ENCODE measurements at places on chromosomes 1 and 21.

DNA sequence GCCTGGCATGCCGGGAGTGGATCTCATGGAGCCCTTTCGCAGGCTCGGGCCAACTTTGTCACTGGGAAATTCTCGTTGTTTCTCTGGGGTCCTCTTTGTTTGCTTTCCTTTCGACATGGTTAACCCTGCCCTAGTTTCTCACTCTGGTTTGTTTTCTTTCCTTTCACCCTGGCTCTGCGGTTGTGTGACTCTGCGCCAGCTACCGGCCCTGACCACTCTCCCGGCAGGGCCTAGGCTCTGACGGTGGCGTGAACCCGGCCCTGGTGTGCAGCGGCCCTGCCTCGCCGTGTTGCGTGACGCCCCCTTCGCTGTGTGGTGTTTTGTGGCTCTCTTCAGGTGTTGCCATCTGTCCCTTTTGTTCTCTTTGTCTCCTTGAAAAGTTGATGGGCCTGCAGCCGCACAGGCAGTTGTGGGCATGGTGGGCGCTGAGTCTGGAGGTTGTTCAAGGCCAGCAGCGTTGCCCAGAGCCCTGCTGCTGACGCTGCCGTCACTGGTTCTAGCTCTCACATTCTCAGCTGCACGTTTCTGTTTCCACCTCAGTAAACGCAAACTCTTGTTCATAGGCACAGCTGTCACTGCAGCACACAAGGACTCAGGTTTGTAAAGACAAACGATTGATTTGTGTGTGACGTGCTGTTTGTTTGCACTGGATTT lies 64.6 kb upstream of the DIP2A start:
- DNase-seq = no peak

DNA sequence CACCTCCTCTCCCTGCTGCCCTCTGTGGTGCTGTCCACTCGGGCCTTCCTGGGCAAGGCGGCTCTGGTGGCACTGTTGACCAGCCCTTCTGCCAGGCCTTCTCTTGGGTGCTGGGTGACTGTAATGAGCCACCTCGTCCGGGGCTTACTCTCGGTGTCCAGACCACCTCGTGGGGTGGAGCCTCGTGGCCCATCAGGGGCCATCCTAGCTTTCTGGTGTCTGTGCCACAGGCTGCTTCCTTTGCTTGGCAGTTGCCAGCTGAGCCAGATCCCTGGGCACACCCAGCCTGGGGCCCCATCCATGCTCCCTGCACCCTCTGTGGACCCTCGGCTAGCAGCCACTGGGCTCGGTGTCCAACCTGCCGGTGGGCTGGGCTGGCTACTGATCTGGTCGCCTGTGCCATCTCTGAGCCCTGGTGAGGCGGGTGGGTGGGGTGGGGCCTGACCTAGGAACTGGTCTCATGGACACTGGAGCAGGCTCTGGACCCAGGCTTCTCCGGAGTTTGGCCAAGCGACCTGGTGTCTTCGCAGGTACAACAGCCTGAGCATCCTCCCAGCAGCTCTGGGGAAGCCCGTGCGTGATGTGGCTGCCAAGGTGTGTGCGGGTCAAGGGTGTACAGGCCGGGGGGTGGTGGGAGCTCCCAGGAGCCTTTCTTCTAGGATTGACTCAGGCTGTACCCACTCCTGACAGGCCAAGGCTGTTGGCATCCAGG lies 1.4 kb downstream of the PRXL2B start:
- DNase-seq = no peak

DNA sequence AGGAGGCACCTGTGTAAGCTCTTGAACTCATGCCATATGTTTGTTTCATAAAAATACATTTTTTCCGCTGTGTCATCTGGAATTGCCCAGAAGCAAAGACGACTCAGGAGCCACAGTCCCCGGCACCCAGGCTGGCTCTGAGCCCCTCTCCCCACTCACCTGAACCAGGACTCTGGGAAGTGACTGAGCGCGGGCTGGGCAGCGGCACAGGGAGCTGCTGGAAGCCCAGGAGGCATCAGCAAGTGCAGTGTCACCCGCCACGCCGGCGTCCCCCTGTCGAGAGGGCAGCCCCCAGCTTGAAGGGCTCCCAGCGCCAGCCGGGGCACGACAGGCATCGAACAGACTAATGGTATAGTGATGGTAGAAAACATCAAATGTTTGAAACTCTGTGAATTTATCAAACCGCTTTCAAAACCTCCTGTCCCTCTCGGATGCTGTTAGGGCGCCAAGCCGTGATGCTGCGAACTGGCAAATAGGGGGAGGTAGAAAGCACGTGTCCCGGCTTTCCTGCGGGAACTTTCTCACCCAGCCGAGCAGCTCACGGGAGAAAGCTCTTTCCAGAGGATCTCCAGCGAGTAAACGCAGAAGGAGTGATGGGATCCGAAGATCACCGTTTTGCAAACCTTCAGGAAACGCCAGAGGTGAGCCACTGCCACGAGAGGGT lies 57.8 kb upstream of the COL18A1 start:
- no peak for DNase-seq

DNA sequence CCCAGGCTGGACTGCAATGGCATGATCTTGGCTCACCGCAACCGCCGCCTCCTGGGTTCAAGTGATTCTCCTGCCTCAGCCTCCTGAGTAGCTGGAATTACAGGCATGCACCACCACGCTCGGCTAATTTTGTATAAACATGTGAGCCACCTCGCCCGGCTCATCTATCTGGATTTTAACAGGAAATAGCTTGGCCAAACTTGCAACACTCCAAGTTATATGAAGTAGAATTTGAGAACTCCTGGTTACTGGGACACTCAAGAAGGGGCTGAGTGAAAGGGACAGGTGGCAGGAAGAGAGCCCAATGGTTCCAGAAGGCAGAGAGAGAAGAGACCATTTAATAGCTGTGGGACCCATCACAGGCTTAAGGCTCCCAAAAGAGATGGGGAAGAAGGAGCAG lies 2.9 kb upstream of the GPX7 start:
- DNase-seq = no peak

DNA sequence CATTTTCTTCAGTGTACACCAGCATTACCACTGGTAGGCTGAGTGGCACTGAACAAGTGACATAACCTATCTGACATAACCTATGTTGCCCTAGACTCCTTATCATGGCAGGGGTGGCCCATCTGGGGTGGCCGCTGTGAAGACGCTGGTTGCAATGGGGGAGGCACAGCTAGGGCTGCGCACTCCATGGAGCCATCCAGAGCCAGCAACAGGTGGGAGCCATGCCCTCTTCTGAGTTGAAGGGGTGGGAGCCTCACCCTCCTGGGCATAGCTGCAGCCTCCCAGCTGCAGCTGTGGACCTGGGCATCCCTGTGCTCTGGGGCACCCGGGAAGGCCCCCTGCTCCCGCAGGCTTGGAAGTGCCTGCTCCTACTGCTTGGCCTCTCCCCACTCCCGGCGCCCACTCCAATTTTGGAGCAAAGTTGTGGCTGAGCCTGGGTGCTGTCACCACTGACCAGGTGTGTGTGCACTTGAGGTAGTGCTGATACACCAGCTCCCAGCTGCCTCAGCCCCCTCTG lies 52.4 kb upstream of the NTPCR start:
- DNase-seq = no peak

- DNase-seq = no peak
These were observed 10.4 kb downstream of the JUN start for GRCh38 chr1:58773406-58773840.

DNA sequence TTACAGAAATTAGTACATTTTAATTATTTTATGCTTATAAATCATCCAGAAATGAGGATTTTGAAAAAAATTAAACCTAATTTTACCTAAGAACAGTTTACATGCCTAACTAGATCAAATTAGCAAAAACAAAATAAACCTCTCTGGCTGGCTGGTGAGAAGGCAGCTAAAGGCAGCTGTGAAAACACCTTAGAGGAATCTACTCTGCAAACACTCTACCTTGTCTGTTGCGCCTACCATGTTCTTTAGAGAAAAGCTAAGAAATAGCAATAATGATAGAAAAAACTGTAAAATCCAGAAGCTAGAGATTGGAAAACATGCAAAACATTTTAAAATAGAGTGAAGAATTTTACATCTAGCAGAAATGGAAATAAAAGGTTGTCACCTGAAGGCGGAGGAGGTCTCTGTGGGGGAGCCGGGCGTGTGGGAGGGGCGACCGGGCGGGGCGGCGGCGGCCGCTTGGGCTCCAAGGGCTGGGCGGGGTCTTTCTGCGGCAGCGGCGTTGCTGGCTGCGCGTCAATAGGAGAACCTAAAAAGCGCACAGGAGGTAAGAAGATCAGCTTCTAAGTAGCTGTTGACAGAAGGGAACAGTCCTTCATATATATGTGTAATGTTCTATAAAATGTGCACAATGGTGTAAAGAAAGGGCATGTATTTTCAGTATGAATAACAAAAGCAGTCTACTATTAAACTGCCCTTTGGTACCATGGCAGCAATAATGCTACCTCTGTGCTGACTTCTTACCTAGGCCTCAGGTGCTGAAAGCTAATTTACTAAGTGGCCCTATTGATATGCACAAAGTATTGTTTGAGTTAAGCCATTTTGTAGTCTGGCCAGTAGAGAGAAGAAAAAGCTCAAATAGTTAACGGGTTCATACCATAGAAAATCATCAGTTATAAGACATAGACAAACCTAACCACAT lies 33.3 kb upstream of the CFAP298 start:
- no peak for DNase-seq

GRCh38 chr1:192749349-192749748 lies 59.5 kb upstream of the RGS2 start:
- DNase-seq = no peak

- no peak for DNase-seq
These were observed 172.3 kb downstream of the RWDD3 start for GRCh38 chr1:95406279-95406678.

GRCh38 chr1:155086128-155086741 lies 7.6 kb downstream of the EFNA3 start:
- no peak for DNase-seq

DNA sequence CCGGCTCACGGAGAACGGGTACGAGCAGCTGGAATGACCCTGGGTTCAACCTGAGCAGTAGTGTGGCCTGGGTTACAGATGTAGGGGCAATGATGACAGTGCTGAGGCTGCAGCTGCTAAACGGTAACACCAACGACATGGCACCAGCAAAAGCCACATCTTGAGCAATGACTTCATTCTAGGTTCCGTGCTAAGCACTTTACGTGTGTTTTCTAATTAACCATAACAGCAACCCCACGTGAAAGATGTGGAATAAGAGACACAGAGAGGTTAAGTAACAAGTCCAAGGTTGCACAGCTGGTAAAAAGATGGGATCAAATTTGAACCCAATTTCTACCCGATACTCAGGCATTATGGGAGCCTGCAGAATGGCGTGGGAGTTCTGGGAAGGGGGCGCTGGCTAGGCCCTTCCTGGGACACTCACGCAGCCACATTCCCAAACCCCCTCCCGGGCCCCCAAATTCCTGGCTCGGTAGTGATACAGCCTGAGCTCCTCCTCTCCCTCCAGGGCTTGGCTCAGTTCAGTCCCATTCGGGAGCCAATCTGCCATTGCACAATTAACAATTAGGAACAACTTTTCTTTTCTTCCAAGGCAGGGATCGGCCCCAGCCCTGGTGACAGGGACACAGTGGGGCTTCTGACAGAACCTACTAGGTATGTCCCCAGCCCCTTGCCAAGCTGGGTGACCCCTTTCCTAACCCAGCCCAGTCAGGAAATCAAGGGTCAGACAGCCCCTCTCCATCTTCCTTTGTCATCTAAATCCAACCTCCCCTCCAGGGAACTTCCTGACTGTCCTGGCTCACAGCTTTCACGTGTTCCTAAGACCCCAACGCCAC lies 23.8 kb upstream of the ECE1 start:
- no peak for DNase-seq

- no peak for DNase-seq
These were observed 83.2 kb upstream of the CNTN2 start for GRCh38 chr1:204959836-204960235.

GRCh38 chr1:43450251-43450941 lies 3.3 kb downstream of the HYI start:
- DNase-seq = no peak

GRCh38 chr1:19436716-19437476 lies 48.4 kb downstream of the CAPZB start:
- DNase-seq = no peak

GRCh38 chr1:162118063-162118462 lies 48.6 kb downstream of the NOS1AP start:
- no peak for DNase-seq

GRCh38 chr21:32331444-32332305 lies 33.0 kb downstream of the MRAP start:
- DNase-seq = no peak

DNA sequence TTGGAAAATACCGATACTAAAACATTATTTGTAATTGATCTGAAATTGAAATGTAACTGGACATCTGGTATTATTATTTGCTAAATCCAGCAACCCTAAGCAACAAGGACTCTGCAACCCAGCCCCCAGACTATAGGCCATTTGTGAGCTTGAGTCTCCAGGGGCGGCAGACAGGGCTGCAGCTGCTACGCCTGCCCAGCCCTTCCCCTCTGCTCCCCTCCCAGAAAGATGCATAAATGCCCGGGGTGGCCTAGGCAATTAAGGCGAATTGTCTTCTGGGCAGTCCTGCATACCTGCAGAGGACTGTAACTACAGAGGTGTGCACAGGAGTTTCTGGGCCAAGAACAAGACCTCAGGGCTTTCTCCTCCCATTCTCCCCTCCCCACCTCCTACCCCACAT lies 41.2 kb upstream of the LBR start:
- no peak for DNase-seq

- no peak for DNase-seq
These were observed 14.6 kb upstream of the RPL5 start for GRCh38 chr1:92817137-92817697.

All from DMS 273 treated with DMSO at 0.1 percent for 48 hours (cell line).